Glutamatergic neuron (in vitro differentiated cells): ENCODE measurements at places on chromosomes 2 and 18. TPM values are rescaled to one million over a fixed set of nuclear protein-coding genes. Genes with fewer than 3 reads are reported as not detected.

GRCh38 chr2:229133155-229133772 lies 137.8 kb downstream of the PID1 start:
- no peak for DNase-seq

FOXI3 gene
- 0.34 TPM for total RNA-seq

- DNase-seq, result no peak
These were observed 69.8 kb upstream of the TANK start for GRCh38 chr2:161090411-161090810.

PROKR1 gene
- 0.83 TPM for total RNA-seq

SLC30A3 gene
- 1.3 TPM for total RNA-seq

DNA sequence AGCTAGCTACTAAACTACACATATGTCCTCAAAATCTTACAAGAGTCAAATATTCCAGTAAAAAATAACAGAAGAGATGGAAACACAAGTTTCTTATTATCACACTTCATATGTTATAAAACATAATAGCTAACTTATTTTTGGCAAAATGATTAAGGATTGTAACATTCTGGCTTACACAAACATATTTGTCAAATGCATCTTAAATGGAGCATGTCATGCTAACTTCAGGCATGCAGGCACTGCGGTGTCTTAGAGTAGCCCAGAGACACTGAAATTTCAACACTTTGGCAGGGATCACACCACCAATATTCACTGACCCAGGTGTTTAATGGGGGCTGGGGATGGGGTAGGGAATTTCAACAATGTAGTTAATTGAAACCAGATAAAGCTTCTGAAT lies 51.6 kb downstream of the LDAH start:
- no peak for DNase-seq

GRCh38 chr2:147614471-147614870 lies 230.4 kb upstream of the ACVR2A start:
- DNase-seq, result no peak

- no peak for DNase-seq
These were observed 142.6 kb upstream of the SPRED2 start for GRCh38 chr2:65574993-65575392.

ATP8B1 gene
- total RNA-seq, result 0.07 TPM

- peak; percentile 90 for DNase-seq
These were observed at the start of gene FN1 for GRCh38 chr2:215435870-215436704. Gene FN1 (minus strand): TSS chr2:215436068. CDS start chr2:215435802, 266 bp downstream.
